ENCODE measurements at places on chromosomes 7 and 10.
A peak's percentile ranks its signal among the peaks of the same experiment; 100 is the strongest.

DNA sequence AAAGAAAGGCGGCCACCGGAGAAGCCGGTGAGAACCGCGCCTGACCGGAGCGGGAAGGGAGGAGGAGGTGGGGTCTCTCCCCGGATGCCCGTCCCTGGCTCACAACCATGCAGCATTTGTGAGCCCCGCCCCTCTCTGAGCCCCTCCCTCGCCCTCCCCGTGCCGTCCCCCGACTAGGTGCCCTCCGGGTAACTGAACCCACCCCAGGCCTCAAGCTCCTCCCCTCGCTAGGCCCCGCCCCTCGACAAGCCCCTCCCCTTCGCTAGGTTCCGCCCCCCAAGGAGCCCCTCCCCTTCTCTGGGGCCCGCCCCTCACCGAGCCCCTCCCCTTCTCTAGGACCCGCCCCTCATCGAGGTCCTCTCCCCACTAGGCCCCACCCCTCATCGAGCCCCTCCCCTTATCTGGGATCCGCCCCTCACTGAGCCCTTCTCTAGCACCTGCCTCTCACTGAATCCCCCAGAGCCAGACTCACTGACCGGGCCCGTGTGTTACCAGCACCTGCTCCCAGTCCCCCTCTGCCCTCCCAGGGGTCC is 42.2 kb upstream of the HSPB1 start:
- no peak for DNase-seq

- DNase-seq: no peak
These were observed 109.2 kb upstream of the CAV2 start for GRCh38 chr7:116390363-116390762.

GRCh38 chr7:126361183-126361582 is 891.6 kb downstream of the GRM8 start:
- no peak for DNase-seq

DNA sequence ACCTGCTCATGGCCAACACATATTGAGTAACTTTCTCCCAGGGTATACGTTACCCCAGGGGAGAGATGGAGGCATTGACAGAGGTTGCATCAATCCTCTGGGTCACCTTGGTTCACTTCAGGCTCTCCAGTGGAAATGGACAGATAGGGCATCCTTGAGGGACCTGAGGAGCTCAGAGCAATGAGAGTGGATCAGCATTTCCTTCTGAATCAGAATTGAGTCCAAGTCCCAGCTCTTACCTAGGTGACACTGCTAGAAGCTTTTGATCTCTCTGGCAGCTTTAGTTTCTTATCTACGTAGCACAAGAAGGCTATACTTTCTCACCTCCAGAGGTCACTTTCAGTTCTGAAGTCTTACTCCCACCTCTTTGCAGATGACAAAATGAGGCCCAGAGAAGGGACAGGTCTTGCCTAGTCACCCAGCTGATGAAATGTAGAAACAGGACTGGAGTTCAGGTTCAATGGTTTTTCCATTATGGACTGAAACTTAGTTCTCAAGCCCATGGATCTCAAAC is 35.2 kb downstream of the PANK1 start:
- DNase-seq: no peak

DNA sequence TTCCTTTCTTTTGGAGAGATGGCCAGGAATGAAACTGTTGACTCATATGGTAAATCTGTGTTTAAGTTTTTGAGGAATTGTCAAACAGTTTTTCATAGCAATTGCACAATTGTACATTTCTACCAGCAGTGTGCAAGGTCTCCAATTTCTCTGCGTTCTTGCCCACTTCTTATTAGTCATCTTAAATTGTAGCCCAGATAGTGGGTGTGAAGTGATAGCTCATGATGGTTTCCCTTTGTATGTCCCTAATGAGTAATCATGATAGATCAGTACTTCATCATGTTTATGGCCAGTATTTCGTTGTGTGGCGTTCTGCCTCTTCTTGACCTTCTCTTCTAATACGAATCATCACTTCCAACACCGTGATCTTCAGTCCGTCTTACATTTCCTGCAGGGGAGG is 136.3 kb downstream of the DOCK1 start:
- peak; percentile 72 for DNase-seq

DNA sequence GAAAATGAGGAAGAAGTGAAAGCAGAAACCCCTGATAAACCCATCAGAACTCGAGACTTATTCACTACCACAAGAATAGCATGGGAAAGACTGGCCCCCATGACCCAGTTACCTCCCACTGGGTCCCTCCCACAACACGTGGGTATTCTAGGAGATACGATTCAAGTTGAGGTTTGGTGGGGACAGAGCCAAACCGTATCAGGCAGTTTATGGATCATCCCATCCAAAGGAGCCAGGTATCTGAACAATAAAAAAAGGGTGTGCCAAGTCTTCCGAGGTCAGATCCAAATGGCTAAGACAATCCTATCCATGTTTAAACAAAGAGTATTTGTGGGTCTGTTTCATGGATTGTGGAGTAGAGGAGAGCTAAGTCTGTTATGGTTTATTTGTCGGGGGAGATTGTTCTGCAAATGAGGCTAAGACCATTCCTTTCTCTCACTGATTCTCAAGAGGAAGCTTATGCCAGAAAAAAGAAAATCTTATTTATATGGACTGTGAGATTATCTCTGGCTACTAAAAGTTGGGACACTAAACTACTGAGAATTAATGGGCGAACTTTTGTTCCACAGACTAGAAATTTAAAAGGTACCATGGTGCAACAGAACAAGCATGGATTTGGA is 203.7 kb downstream of the IPMK start:
- no peak for DNase-seq

DNA sequence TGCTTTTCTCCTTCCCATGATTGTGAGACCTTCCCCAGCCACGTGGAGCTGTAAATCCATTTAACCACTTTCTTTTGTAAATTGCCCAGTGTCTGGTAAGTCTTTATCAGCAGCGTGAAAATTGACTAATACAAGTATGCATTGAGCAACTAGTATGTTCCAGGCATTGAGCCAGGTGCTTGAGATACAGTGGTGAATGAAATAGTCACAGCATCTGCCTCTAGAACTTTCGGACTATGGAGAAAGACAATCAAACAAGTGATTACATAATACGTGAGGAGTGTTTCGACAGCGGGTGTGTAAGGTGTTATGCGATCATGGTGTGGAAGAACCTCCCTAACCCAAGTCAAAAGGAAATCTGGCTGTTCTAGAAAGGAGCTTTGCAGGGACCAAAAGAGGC is 21.6 kb upstream of the NUP205 start:
- peak; percentile 44 for DNase-seq

GRCh38 chr7:93509303-93509702 is 65.2 kb downstream of the CALCR start:
- DNase-seq: no peak

GRCh38 chr7:41785840-41786239 is 83.0 kb upstream of the INHBA start:
- DNase-seq: no peak

DNA sequence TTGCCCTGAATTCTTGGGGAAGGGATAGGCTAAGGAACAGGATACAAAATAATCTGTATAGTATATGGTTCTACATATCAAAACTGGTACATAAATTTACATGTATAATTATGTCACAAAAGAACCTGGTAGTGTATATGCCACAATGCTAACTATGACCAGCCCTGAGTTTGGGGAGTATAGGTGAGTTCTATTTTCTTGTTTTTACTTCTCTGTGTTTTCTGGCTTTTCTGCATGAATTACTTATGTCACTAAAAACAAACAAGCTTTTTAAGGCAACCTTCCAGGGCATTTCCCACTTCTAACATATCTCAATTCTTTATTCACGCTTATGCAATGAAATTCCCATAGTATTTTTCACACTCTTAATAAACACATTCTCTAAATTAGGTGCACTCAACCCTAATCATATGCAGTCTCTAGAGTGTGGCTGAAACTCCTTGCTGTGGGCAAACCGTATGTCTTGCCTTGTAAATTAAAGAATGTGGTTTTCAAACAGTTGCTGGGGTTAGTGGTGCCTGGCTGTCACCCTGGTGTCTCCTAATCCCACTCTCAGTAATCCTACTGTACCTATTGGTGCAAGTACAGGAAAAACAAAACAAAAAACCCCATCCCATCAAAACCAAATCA is 14.0 kb upstream of the INSIG1 start:
- no peak for DNase-seq

- no peak for DNase-seq
These were observed 173.6 kb upstream of the AKR1E2 start for GRCh38 chr10:4652111-4653010.

DNA sequence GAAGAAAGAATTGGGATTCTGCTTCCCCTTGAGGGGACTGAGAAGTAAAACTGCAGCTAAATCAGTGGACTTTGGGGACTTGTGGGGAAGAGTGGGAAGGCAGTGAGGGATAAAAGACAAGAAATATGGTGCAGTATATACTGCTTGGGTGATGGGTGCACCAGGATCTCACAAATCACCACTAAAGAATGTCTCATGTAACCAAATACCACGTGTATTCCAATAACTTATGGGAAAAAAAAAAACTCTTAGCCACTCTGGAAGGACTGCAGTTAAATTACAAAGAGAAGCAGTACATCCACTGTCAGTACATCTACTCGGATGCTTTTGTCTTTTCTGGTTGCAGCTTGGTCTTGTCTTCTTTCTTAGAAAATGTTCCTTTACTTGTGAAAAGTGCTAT is 27.4 kb upstream of the GOT1 start:
- no peak for DNase-seq

GRCh38 chr10:118925404-118926071 is 104.0 kb upstream of the NANOS1 start:
- DNase-seq: no peak

DNA sequence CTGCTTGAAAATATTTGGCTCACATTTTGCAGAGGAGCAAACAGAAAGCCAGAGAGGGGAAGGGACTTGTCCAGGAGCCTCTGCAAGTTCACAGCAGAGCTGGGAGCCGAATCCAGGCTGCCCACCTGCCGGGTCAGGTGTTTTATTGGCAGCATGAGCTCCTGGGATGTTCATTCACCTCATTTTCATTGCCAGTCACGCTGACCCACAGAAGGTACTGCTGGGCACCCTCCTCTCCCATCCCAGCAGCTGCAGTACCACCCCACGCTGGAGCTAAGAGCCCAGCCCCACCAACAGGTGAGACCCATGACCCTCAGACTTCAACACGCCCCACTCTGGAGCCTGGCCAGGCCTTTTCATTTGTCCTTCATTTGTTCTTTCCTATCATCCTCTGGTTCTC is 102.7 kb downstream of the GRID1 start:
- DNase-seq: no peak

DNA sequence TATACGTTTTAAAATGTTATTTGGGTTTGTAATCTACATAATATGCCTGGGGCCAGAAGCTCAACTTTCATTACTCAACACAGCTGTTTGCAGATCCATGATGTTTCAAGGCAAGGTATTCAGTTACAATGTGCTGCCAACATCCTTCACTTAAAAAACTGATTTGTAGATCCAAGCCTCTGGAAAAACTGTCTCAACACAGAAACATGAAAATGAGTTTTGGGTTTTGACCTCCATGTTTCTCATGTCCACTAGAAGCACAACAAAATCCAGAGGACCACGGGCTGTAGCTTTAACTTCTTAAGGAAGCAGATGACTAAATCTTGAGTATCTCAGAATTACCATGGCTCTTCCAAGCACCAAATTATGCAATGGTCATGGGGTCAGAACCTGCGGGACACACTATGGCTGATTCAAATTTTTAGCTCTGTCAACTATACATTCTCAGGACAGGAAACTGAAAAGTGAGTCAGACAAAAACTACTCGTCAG is 247.1 kb upstream of the GRB10 start:
- no peak for DNase-seq

DNA sequence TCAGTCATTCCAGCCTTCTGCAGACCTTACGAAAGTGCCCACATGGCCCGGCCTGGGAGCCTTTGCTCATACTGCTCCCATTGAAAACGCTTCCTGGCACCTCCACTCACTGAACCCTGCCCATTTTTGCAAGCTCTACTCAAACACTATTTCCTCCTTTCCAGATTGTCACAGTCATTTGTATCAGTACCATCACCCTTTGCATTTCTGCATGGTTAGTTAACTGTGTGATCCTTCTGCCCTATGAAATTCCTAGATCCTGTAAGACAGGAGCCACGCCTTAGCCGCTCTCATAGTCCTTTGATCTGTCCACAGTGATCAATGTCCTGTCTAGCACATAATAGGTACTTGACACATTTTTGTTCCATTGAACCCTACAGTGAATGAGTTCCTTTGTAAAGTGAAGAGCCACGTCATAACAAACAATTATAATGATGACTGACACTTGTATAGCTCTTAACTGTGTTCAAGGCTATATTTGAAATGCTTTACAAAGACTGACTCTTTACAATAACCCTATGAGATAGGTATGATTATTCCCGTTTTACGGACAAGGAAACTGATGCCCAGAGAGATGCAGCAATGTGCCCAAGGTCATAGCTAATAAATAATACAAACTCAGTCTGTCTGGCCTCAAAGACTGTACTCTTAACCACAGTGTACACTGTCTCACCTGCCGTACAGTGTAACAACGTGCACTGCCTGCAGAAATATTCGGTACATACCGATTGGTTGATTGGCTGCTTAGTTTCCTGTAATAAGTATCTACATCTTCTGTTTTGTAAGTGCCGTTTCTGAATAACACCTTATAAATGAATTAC is 16.6 kb upstream of the ITIH2 start:
- DNase-seq: no peak

GRCh38 chr7:8142477-8142876 is 119.5 kb downstream of the ICA1 start:
- DNase-seq: no peak

DNA sequence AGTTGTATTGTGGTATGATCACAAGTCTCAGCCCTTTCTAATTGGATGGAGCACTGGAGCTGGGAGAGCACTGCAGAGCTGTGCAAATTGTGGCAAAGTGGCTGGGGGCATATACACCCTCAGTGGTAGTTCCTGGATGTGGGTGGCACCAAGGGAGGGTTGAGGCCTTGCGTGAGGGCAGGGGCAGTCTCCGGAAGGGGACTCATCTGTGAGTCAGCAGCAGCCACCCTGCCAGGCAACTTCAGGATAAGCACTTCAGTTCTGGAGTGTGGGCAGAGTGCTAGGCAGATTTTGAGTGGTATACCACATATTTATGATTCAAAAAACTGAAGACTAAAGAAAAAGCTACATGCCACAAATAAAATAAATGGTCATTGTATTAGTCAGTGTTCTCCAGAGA is 210.5 kb downstream of the ETV1 start:
- DNase-seq: peak; percentile 10

GRCh38 chr10:71771821-71772617 is 1.3 kb downstream of the VSIR start:
- no peak for DNase-seq

- no peak for DNase-seq
These were observed 402.9 kb upstream of the FOXK1 start for GRCh38 chr7:4279216-4279615.
